ENCODE measurements at places on chromosomes 2 and 18. TPM values are rescaled to one million over a fixed set of nuclear protein-coding genes. Genes with fewer than 3 reads are reported as not detected.

DNA sequence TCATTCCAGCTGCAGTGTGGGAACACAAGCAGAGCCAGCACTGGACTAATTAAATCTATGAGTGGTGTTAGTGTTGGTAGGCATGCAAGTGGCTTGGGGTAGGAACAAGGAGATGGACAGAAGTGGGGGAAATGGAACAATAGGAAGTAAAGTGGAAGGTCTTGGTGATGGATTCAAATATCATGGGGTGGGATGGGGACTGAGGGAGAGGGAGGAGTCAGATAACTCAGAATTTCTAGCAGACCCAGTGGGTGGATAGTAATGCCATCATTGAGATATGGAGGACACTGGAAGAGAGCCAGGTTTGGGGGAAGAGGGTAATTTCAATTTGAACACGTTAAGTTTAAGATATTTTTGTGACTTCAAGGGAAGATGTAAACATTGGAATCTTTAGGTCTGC, 2.9 kb upstream of the LNPK start:
- no peak for DNase-seq

AQP12A gene
- not detected for total RNA-seq

GRCh38 chr2:100786297-100786658, 33.7 kb upstream of the NPAS2 start:
- no peak for DNase-seq

DNA sequence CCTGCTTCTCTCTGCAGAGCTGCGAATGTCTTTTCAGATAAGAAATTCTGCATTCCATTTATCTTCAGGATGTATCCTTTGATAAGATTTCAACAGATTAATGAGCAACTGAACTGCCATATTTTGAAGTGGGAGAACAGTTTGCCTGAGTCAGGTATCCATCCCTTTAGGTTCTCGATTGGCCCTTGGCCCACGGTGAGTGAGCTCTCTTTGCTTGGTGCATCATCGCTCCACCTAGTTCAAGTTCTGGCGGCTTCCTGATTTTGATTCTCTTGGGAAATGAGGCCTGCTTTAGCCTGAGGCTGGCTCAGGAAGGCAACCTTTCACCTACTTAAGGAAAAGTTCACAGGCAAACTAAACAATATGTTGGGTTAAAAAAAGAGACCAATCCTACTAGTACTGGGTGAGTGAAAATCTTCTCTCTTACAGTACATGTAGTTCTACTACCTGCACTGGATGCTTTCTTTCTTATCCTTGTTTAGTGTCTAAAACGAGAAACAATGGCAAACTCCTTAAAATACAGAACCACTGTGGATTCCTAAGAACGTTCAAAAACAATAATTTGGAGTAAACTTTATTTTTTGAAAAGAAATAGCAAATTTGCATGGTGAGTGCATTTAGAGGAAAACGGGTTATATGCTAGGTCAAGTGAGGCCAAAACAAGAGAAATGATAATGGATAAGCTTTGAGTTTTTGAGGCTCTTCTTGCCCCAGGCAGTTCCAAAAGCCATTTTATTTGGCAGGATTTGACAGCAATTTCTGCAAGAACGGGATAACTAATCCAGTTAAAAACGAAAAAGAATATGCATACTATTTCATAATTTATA, 837 bp upstream of the ACSL3 start:
- peak; percentile 56 for DNase-seq

DNA sequence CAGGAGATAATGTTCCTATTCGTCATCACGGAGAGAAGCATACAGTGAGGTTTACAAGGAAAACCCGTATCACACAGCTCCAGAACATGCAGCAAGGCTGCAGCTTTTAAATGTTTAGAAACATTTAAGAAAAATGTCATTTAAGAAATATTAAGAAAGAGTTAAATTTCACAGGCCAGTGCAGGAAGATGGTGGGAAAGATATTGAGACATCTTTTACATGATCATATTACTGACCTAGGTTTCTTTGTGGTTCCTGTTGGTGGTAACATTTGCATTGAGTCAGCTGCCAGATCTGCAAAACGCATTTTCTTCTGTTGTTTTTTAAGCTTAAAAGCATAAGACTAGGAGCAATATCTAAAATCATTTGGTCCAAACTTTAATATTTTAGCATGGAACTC, 44.9 kb downstream of the CPO start:
- no peak for DNase-seq

DNA sequence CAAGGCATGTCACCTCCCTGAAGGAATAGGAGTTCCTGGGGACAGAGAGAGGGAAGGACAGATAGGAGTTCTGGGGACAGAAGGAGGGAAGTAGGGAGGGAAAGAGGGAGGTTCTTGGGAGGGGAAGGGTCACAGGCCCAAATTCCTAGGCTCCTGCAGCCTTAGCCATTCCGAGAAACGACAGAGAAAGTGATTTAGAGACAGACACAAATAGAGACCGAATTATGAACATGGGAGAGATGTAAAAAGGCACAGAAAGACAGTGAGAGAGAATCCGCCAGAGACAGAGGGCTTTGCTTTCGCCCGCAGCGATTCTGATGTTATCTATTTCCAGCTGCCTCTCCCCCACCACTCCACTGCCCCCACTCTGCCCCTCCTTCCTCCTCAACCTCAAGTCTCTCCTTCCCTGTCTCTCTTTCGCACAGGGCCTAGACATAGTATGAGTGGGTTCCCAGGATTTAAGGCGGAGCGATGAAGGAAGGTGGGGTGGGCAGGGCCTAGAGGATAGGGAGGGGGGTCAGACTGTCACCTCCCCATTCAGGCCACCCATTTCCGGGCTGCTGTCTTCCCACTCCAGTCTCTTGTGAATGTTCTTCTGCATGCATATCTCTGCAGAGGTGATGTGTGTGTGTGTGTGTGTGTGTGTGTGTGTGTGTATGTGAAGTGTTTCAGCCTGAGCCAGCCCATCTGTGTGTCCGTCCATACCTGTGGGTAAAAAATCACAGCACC, 3.3 kb upstream of the WNT6 start:
- no peak for DNase-seq

- no peak for DNase-seq
Measured at GRCh38 chr2:10353931-10354330, 51.2 kb downstream of the HPCAL1 start.

LHCGR gene
- total RNA-seq, result 0.45 TPM

DNA sequence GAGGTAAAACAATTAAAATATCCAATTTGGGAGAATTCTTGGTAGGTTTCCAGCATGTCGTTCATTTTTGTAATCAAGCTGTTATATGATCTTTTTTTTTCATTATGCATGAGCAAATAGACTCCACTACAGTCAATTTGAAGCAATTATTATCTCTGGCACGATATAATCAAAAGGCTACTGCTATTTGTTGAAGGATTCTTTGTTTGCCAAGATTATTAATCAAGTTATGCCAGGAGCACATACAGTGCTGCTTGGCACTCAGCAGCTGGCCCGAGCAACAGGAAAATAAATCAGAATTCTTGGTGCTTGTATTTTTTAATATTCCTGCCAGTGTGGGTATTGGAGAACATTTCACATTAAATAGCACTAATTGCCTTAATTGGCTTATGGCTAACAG, 279.5 kb downstream of the RND3 start:
- no peak for DNase-seq

DNA sequence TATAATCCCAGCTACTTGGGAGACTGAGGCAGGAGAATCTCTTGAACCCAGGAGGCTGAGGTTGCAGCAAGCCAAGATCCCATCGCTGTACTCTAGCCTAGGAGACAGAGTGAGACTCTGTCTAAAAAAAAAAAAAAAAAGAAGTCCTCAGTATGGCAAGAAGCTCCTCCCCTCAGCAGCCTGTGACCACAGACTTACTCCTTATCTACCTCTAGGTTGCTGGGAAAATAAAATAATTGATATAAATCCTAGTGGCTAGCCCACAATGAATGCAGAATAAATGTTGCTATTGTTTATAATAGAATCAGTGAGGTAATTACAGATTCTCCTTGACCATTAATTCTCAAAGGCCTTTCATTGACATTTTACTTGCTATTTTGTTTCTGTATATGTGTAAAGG, 70.6 kb downstream of the IRS1 start:
- no peak for DNase-seq

DNA sequence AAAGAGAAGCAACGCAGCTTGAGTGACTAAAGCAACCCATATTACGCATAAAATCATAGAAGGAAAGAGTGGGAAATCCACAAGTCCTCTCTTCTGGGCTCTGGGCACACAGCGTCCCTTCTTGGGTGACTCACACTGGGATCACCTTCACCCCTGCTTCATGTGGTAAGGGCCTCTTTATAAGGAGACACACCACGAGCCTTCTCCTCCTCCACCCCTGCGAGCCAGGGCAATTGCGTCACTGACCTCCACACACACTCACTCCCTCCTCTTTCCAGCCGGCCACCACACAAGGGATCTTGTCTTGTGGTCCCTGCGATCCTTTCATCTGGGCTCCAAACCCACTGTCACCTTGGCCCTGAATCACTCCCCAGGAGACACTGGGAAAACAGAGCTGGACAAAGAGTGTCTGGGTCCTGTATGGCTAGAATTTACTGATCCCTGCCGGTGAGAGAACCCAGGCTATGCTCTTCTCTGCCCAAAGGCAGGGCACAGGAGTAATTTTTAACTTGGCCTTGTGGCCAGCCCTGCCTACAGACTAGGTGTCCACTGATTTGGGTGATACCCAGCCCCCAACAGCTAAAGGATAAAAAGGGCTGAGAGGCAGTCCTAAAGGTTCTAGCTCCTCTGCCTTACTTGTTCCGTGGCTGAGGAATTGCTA, 35.3 kb downstream of the NHEJ1 start:
- no peak for DNase-seq

GRCh38 chr2:105674401-105674800, 70.3 kb upstream of the NCK2 start:
- no peak for DNase-seq

NT5C1B gene
- total RNA-seq, result not detected

DNA sequence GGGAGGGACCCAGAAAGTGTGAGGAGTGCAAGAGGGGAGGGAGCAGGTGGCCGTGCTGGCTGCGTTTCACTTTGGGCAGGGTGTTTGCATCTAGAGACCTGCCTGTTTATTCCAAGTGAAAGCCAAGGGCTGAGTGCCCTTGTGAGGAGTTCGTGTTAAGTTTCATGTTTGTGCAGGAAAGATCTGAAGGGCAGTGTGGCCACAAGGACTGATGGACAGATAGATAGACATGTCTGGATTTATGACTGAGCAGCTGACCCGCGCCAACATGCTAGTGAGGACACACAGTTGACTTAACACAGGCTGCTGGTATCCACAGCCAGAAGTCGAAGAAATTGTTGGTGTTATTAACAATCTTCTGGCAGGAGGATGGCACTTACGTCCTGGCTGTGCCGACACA, 387.6 kb upstream of the TNP1 start:
- no peak for DNase-seq

CDH19 gene
- total RNA-seq, result not detected

DNA sequence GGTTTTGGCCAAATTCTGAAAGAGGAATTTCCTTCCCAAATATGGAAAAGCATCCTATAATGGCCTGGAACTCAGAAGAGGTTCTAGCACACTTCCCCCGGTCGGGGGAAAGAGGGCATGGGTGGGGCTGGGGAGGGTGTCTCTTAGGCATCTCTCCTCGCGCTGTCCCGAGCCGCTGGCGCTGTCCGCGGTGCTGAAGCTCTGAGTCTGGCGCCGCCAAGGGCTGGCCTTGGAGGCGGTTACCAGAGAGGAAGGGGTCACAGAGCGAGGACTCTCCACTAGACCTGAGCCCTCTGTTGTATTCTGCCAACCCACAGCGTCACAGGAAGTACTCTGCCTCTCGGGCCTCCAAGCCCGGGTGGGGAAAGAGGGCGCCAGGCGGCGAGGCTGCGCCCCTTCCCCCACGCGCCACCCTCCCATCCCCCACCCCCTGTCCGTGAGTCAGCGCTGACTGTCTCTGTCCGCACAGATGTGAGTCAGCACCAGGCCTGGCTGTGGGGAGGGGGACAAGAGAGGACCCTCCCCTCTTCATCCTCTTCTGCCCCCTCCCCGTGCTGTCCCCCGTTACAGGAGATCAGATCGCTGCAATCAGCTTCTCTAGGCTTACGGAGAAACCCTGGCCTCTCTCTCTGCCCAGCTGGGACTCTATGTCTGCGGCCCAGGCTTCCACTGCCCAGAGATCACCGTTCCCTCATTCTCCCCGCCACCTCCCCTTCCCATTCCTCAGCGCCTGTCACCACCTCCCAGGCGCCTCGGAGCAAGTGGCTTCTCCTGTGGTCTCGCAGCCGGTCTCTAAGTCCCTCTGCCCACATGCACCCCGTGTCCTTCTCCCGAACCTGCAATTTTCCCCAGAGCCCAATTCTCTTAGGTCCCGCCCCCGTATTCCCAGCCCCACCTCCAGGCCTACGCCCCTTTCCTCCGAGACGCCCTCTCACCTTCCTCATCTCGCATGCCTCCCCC, 779 bp downstream of the PTPRN start:
- DNase-seq, result peak; percentile 93

DNA sequence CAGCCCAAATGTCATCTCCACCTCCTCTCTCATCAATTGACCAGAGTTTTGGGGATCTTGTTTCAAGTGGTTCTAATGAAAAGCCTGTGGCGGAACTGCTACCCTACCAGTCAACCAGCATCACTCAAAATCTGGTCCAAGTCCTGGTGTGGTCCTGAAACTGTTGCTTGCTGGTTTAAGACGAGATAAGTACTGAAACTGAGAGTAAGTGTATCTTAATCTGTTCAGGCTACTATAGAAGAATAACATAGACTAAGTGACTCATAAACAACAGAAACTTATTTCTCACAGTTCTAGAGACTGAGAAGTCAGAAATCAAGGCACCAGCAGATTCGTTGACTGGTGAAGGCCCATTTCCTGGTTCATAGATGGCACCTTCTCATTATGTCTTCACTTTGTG, 879 bp upstream of the GALNT5 start:
- no peak for DNase-seq

GRCh38 chr2:209584472-209584871, 160.6 kb downstream of the MAP2 start:
- no peak for DNase-seq

GRCh38 chr2:222733470-222733845, 62.0 kb downstream of the MOGAT1 start:
- DNase-seq, result no peak

- DNase-seq, result no peak
Measured at GRCh38 chr18:36775396-36775795, 53.4 kb downstream of the TPGS2 start.

GRCh38 chr2:69729266-69729665, 12.7 kb upstream of the ANXA4 start:
- DNase-seq, result no peak

GRCh38 chr18:31658670-31659575, 25.5 kb downstream of the B4GALT6 start:
- DNase-seq, result no peak
